Colonic mucosa (tissue), 4 donors: ENCODE measurements at places on chromosomes 16 and 17. TPM values are rescaled to one million over a fixed set of nuclear protein-coding genes. Genes with fewer than 3 reads are reported as not detected.
A peak's percentile ranks its signal among the peaks of the same experiment; 100 is the strongest.

DNA sequence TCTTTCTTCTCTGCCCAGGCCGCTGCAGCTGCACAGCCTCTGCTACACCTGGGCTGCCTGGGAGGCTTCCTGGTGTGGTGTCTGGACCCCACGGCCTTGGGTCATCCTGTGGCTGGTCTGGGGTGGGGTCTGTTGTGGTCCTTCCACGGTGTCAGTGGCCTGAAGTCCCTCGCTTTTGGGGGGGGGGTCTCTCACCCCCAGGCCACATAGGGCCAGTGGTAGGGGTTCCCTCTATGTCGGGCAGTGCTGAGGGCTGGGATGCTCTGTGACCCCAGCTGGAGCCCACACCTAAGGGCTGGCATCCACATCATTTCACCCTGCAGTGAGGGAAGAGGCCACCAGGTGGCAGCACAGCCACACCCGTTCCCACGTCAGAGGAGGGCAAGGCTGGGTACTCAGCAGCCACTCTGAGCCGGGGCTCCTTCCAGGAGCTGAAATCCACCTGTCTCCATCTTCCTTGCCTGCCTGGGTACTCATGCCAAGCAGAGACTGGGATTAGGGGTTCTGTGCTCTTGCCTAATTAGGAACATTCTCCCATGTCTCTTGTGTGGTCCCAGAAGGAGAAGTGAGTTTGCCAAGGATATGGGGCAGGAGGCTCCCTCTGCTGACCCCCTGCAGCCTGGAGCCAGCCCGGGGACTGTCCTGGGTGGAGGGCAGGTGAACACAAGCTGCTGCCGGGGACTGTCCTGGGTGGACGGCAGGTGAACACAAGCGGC is 13.0 kb downstream of the ENGASE start:
- no peaks in the 10 kb centered on the region for H3K36me3 ChIP-seq
- H3K27me3 ChIP-seq, result no peaks in the 10 kb centered on the region
- no peaks in the 10 kb centered on the region for H3K4me1 ChIP-seq
- peak; percentile 78 for DNase-seq
- H3K27ac ChIP-seq, result no peak overlapping the region

GRCh38 chr16:15598648-15599190 is 44.2 kb downstream of the MARF1 start:
- no peak overlapping the region for H3K27ac ChIP-seq
- H3K4me1 ChIP-seq, result no peaks in the 10 kb centered on the region
- no peak for DNase-seq
- H3K27me3 ChIP-seq, result no peaks in the 10 kb centered on the region
- peaks cover 29% of the 10 kb centered on the region for H3K36me3 ChIP-seq

GRCh38 chr16:89697616-89698331 is 3.7 kb downstream of the SPATA2L start:
- no peak overlapping the region for H3K27ac ChIP-seq
- H3K27me3 ChIP-seq, result no peaks in the 10 kb centered on the region
- no peak overlapping the region for H3K4me3 ChIP-seq
- DNase-seq, result peak; percentile 22
- H3K4me1 ChIP-seq, result peaks cover 8% of the 10 kb centered on the region

DNA sequence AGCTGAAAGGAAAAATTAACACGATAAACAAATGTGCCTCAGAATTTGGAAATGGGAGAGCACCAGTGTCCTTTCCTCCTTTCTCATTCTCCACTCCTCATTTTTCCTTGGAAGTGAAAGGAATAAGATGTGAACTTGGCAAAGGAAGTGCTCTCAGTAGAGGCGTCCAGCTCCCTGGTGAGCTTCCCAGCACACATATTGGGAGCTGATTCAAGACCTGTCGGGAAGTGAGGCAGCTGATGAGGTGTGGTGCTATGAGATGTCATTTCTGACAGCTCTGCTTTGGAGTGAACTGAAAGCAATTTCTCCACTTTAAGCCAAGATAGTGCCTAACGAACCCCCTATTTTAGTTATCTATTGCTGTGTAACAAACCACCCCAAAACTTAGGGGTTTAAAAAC is 238.5 kb upstream of the IRX3 start:
- no peak overlapping the region for H3K27ac ChIP-seq
- H3K4me3 ChIP-seq, result no peak overlapping the region

DNA sequence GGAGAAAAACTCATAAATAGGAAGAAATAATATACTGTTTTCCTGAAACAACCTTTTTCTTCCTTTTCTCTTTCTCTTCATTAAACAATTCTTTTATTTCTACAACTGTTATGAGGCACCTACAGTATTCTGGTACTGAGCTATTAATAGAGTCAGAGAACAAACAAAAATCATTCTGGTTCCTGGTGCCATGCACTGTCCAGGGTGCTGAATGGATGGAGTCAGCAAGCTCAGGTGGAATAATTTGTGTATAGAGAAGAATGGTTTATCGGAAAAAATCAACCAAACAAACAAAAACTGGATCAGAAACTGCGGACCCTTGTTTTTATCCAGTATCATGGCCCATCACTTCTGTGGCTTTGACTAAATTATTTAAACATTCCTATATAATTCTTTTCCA is 430.3 kb upstream of the GOT2 start:
- no peaks in the 10 kb centered on the region for H3K36me3 ChIP-seq
- H3K27me3 ChIP-seq, result no peaks in the 10 kb centered on the region
- H3K4me1 ChIP-seq, result no peaks in the 10 kb centered on the region
- no peak overlapping the region for H3K27ac ChIP-seq

GRCh38 chr17:40539711-40540411 is 25.4 kb downstream of the CCR7 start:
- no peaks in the 10 kb centered on the region for H3K27me3 ChIP-seq
- H3K27ac ChIP-seq, result no peak overlapping the region
- H3K4me3 ChIP-seq, result no peak overlapping the region
- DNase-seq, result no peak
- H3K4me1 ChIP-seq, result no peaks in the 10 kb centered on the region
- no peaks in the 10 kb centered on the region for H3K36me3 ChIP-seq

Gene CCR7
- total RNA-seq, result 0.72 TPM
